Hematopoietic multipotent progenitor cell treated with erythropoietin and hydrocortisone succinate and interleukin-3 and kit ligand, for 15 days (in vitro differentiated cells): ENCODE measurements at places on chromosomes 1 and 21.

DNA sequence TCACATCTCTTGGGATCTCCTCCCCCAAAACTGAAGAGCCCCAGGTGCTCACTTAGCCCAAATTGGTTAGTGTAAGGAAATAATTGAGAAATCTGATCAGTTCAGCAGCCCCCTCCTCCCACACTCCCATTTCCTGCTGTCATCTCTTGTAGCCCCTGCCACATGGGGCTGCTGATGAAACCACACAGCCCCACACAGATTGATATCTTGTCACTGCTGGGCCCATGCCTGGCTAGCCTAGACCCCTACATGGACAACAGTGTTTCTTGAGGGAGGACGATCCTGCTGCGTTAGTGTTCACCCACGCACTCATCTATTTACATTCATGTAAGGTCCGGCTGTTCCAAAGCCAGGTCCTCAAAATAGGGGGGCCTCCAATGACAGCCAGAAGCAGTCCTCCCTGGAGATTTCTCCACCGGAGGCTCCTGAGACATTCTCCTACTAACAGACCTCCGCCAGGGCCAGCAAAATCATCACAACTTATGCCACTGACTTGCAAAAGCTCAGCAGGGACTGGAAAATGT lies 23.9 kb upstream of the RXRG start:
- DNase-seq: no peak

- DNase-seq: no peak
These were observed 117.8 kb downstream of the HHAT start for GRCh38 chr1:210446479-210446878.

GRCh38 chr1:11044086-11044848 lies 2.8 kb downstream of the MASP2 start:
- no peak for DNase-seq

DNA sequence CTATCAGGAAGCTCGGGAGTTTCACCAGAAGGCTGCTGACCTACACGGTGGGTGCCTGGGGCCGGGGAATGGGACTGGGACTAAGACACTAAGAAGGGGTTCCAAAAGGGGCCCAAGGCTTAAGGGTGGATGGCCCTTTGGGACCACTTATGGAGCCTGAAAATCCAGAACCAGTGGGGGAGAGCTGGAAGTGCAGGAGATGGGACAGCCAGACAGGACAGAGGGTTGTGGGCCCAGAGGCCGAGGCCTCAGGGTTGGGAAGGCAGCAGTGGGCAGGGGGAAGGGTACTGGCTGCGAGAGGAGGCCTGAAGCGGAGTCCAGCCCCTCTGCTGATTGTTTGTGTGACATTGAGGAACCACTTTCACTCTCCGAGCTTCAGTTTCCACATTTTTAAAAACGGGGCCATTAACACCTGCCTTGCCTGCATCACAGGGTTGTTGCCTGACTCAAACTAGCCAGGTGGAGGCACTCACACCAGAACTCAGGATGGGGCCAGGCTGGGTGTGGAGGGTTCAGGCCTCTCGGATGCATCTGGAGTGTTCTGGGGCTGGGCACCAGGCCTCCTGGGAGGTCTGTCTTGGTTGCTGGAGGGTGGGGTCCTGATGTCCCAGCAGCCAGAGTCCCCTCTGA lies 3.0 kb downstream of the TTC24 start:
- no peak for DNase-seq

DNA sequence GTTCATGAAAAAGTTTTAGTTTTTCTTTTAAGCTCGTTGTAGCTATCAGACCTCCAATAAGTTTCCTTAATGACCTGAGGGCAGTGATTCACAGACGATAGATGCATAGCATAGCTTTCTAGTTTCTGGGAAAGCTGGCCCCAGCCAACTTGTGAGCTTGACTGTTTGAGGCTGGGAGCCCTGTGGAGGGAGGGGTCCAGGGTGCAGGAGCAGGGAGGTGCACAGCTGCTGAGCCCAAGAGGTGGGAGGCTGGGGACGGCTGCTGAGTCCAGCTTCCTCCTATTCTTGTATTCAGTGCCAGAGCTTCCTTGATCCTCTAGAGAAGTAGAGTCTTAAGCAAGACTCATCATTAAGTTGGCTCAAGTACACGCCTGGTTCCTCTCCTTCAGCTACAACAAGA lies 11.0 kb upstream of the AVPR1B start:
- DNase-seq: no peak

DNA sequence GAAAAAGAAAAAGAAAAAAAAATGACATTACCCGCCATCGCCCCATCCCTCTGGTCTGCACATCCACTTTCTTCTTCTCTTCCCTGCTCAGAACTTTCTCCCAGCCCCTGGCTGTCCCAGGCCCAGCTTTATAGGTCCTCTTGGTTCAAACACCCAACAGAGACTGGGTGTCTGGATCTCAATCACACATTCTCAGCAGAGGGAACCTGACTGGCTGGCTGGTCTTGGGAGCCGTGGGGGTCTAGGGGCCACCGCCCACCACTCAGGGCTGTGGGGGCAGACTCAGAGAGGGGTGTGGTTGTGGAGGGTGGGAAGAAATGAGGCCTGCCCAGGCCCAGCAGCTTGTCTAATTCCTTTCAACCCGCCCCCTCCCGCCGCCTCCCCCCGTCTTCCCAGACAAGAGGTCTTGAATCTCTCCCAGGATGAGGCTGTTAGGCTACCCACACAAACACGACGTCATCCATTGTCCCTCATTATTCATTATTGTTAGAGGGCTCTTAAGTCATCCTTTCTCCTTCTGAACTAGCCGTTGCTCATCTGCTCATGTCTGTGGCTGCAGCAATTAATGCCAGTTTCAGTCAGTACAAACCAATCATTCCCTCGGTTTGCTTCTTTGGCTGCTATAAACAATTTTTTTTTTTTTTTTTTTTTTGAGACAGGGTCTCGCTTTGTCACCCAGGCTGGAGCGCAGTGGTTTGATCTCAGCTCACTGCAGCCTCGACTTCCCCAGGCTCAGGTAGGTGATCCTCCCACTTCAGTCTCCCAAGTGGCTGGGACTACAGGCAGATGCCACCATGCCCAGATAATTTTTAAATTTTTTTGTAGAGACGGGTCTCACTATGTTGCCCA lies 40.6 kb upstream of the CLIC4 start:
- no peak for DNase-seq

DNA sequence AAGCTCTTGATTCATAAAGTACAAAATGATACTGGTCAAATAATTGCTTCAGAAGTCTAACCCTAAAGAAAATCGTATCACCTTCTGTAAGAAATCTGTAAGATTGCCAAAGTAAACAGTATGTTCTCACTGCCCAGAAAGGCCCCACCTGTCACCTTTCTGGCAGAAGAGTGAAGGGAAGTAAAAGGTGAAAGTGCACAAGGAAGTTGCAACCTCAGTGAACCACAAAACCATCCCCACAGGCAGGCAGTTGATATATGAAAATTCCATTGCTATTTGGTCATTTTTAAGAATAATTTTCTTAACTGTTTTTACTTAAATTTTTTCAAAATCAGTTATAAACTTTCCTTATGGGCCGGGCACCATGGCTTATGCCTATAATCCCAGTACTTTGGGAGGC lies 48.5 kb upstream of the FBXO28 start:
- DNase-seq: no peak
